ENCODE measurements at places on chromosomes 3 and 15.

DNA sequence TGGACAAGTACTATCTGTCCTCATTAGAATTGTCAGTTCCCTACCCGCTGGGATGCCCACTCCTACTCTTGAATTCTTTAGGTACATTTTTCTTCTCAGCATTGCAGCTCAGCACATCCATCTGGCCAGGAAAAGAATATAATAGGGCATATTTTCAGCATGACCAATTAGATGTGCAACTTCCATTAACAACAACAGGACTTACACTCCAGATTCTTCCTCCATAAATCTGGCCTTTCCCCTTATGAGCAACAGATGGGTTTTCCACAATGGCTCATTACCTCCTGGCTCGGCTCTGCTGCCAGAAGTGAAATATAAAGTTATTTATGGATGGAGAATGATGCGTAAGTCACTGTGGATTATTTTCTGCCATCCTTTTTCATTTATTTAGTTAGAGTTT is 443.8 kb upstream of the TGFBR2 start:
- H3K36me3 ChIP-seq: no peaks in the 10 kb centered on the region
- no peak overlapping the region for H3K4me3 ChIP-seq
- H3K27ac ChIP-seq: no peak overlapping the region

DNA sequence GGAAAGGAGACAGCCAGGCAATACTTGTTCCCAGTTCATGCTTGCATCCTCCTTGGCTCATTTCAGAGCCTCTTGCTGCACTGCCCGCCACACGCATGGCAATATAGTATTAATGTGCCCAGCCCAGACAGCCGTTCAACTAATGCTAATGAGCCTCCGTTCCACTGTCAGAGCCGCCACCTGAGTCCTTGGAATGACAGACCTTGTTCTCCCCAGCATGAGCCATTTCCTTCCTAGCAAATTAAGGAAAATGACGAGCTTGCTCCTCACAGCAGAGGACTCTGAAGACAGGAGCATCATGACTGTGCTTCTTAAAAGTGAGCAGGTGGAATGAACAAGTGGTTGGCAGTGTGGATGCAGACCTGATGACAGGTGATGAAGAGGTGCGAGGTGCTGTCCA is 10.8 kb upstream of the LRRC15 start:
- H3K27me3 ChIP-seq: peaks cover 23% of the 10 kb centered on the region
- DNase-seq: peak; percentile 45

- DNase-seq: no peak
- H3K27me3 ChIP-seq: no peaks in the 10 kb centered on the region
- H3K36me3 ChIP-seq: no peaks in the 10 kb centered on the region
- H3K27ac ChIP-seq: no peak overlapping the region
Measured at GRCh38 chr3:188749010-188749617, 422.7 kb upstream of the TPRG1 start.

- no peaks in the 10 kb centered on the region for H3K27me3 ChIP-seq
- no peak overlapping the region for H3K27ac ChIP-seq
- no peaks in the 10 kb centered on the region for H3K4me1 ChIP-seq
- no peak overlapping the region for H3K4me3 ChIP-seq
Measured at GRCh38 chr15:69346112-69346511, 47.4 kb downstream of the PAQR5 start.

DNA sequence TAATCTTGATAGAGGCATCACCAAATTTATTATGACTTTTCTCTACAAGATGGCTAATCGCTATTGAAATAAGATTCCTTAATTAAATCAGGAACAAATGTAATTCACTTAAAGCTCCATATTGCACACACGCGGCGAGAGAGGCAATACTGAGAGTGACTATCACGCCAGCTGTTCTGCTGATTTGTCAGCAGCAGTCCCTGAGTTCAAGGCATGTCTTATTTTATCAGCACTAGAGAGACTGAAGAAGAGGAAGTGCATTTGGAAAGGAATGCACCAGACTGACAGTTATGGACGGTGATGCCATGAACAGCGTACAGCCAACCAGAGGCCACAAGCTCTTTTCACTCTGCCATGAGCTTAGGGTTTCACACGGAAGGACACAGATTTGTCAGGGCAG is 83.6 kb upstream of the SLCO3A1 start:
- no peaks in the 10 kb centered on the region for H3K36me3 ChIP-seq
- H3K4me3 ChIP-seq: no peak overlapping the region
- DNase-seq: no peak
- no peaks in the 10 kb centered on the region for H3K27me3 ChIP-seq

GRCh38 chr3:171266034-171266739 is 194.0 kb downstream of the TNIK start:
- H3K36me3 ChIP-seq: no peaks in the 10 kb centered on the region
- no peak overlapping the region for H3K4me3 ChIP-seq
- H3K4me1 ChIP-seq: peaks cover 22% of the 10 kb centered on the region
- DNase-seq: no peak
- H3K27ac ChIP-seq: no peak overlapping the region
- no peaks in the 10 kb centered on the region for H3K27me3 ChIP-seq

GRCh38 chr3:50583897-50584296 is 14.6 kb downstream of the HEMK1 start:
- H3K27ac ChIP-seq: peak overlapping the region; percentile 68
- no peak overlapping the region for H3K4me3 ChIP-seq
- peaks cover 21% of the 10 kb centered on the region for H3K36me3 ChIP-seq
- peak; percentile 91 for DNase-seq
- H3K27me3 ChIP-seq: no peaks in the 10 kb centered on the region
- H3K4me1 ChIP-seq: peaks cover 23% of the 10 kb centered on the region

- no peaks in the 10 kb centered on the region for H3K4me1 ChIP-seq
- no peaks in the 10 kb centered on the region for H3K36me3 ChIP-seq
- no peak overlapping the region for H3K27ac ChIP-seq
Measured at GRCh38 chr3:65202395-65202794, 514.6 kb upstream of the ADAMTS9 start.

GRCh38 chr15:99435113-99435695 is 130.6 kb upstream of the MEF2A start:
- peaks cover 69% of the 10 kb centered on the region for H3K4me1 ChIP-seq
- H3K4me3 ChIP-seq: peak overlapping the region; percentile 26
- H3K27ac ChIP-seq: peak overlapping the region; percentile 63
- H3K27me3 ChIP-seq: no peaks in the 10 kb centered on the region
- peak; percentile 80 for DNase-seq
- no peaks in the 10 kb centered on the region for H3K36me3 ChIP-seq

- peaks cover 11% of the 10 kb centered on the region for H3K36me3 ChIP-seq
- H3K4me3 ChIP-seq: no peak overlapping the region
- no peaks in the 10 kb centered on the region for H3K27me3 ChIP-seq
- H3K27ac ChIP-seq: no peak overlapping the region
- no peaks in the 10 kb centered on the region for H3K4me1 ChIP-seq
- DNase-seq: no peak
Measured at GRCh38 chr15:70906842-70907241, 14.2 kb downstream of the LRRC49 start.

DNA sequence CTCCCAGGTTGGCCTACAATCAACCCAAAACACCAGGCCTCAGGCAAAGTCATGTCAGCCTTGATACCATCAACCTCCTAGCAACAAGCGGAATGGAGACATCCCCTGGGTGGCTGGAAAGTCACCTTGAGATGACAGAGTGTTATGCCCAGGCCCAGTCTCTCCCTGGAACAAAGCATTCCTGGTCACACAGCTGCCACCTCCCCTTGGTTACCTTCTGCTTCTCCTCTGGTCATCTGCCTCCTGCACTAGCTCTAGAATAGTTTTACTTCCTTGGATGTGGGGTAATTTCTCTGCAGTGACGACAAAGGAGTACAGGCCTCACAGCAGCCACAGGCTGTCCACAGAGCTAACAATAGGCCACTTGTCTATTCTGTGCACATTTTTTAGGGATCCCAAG is 114.9 kb downstream of the RFTN1 start:
- H3K27me3 ChIP-seq: no peaks in the 10 kb centered on the region
- peak overlapping the region; percentile 29 for H3K27ac ChIP-seq
- H3K4me3 ChIP-seq: no peak overlapping the region
- H3K4me1 ChIP-seq: peaks cover 11% of the 10 kb centered on the region

- no peaks in the 10 kb centered on the region for H3K27me3 ChIP-seq
- H3K4me3 ChIP-seq: no peak overlapping the region
- H3K4me1 ChIP-seq: peaks cover 47% of the 10 kb centered on the region
- peak overlapping the region; percentile 52 for H3K27ac ChIP-seq
Measured at GRCh38 chr3:4831580-4831950, 147.7 kb upstream of the BHLHE40 start.

DNA sequence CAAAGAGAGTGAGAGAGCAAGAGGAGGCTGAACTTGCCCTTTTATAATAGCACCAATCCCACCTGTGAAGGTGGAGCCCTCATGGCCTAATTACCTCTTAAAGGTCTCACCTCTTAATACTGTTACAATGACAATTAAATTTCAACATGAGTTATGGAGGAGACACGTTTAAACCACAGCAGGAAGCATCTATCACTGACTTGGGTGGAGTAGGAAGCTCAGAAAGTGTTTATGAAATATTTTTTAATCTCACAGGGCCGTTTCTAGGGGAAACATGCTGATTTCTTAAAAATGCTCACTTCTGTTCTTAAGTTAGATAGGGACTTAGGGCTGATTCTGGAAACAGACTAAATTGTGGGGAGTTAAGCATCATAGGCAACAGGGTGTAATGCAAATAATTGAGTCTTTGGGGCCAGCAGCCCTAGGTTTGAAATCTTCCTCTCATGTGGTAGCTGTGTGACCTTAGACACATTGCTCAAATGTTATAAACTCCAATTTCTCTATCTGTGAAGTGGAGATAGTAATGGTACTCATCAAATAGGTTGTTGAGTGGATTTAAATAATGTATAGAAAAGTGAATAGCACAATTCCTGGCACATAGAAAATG is 133.3 kb upstream of the KLHL25 start:
- no peak overlapping the region for H3K27ac ChIP-seq
- H3K36me3 ChIP-seq: no peaks in the 10 kb centered on the region
- no peak overlapping the region for H3K4me3 ChIP-seq
- no peaks in the 10 kb centered on the region for H3K4me1 ChIP-seq

DNA sequence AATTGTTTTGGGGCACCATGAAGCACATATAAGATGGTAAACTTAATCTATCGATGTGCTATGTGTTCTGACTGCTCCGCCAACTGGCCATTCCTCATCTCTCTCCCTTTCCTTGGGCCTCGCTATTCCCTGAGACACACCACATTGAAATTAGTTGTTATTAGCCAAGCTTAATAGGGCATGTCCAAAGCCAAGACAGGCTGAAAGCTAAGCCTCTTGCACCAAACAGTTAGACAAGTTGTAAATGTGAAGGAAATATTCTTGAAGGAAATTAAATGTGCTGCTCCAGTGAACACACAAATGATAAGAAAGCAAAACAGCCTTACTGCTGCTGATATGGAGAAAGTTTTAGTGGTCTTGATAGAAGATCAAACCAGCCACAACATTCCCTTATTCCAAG is 39.3 kb downstream of the C2CD4A start:
- H3K27ac ChIP-seq: no peak overlapping the region
- no peaks in the 10 kb centered on the region for H3K27me3 ChIP-seq
- H3K4me3 ChIP-seq: no peak overlapping the region
- H3K4me1 ChIP-seq: peaks cover 22% of the 10 kb centered on the region

- H3K27ac ChIP-seq: no peak overlapping the region
- DNase-seq: no peak
- H3K27me3 ChIP-seq: no peaks in the 10 kb centered on the region
- H3K4me3 ChIP-seq: no peak overlapping the region
Measured at GRCh38 chr15:80669663-80670273, 25.3 kb upstream of the ABHD17C start.

DNA sequence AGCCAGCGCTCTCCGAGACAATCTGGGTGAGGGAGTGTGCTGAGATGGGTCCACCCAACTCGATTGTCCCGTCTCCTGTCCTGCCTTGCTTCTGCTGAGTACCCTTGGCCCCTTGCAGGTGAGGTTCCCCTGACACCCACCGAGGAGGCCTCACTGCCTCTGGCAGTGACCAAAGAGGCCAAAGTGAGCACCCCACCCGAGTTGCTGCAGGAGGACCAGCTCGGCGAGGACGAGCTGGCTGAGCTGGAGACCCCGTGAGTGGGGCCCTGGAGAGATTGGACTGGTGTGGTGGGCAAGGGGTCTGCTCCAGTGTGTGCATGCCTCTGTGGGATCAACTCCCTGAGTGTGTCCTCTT is 23.6 kb downstream of the NBEAL2 start:
- H3K4me1 ChIP-seq: no peaks in the 10 kb centered on the region
- H3K27ac ChIP-seq: no peak overlapping the region
- peaks cover 99% of the 10 kb centered on the region for H3K36me3 ChIP-seq

GRCh38 chr3:194640829-194641228 is 7.6 kb upstream of the TMEM44 start:
- no peak overlapping the region for H3K27ac ChIP-seq
- H3K27me3 ChIP-seq: no peaks in the 10 kb centered on the region
- DNase-seq: no peak
- H3K4me3 ChIP-seq: no peak overlapping the region

DNA sequence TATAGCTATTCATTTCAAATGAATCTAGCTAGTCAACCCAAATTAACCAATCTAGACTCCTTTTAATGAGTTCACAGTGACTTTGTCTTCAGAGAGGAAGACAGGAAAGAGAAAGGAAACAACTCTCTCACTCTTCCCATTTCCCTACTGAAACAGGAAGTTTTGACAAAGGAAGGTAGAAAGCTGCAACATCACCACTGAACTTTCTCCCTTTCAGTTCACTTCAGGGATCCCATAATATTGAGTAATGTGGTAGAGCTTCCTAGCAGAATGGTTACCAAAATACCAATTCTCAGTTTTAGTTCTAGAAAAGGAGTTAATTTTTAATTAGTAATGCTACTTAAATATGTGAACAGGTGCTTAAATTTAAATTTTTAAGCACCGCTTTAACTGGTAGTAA is 7.5 kb downstream of the VPS13C start:
- H3K36me3 ChIP-seq: no peaks in the 10 kb centered on the region
- no peak for DNase-seq
- no peaks in the 10 kb centered on the region for H3K4me1 ChIP-seq
- H3K27ac ChIP-seq: no peak overlapping the region

DNA sequence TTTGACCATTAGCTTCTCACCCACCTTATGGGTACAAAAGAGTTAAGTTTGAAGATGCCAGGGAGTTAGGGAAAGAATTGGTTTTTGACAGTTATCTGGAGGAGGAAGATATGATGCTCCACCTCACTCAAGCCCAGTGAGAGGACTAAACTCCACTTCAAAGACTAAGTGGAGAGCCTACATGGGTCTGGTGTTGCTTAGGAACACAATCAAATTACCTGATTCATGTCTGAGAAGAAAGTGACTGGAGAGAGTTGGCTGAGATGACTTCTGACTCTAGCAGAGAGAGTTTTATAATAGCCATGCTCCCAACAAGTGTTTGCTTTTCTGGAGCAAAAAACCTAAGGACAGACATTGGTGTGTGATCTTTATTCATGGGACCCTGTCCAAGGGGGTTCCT is 43.3 kb downstream of the SUCNR1 start:
- no peak for DNase-seq
- H3K36me3 ChIP-seq: no peaks in the 10 kb centered on the region
- H3K27me3 ChIP-seq: no peaks in the 10 kb centered on the region
- peaks cover 21% of the 10 kb centered on the region for H3K4me1 ChIP-seq
- no peak overlapping the region for H3K27ac ChIP-seq
- no peak overlapping the region for H3K4me3 ChIP-seq

DNA sequence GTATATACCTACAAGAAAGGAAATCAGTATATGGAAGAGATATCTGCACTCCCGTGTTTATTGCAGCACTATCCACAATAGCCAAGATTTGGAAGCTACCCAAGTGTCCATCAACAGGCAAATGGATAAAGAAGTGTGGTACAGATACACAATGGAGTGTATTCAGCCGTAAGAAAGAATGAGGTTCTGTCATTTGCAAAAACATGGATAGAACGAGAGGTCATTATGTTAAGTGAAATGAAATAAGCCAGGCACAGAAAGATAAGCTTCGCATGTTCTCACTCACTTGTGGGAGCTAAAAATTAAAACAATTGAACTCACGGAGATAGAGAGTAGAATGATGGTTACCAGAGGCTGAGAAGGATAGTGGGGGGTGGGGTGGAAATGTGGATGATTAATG is 53.1 kb downstream of the FAM81A start:
- no peak for DNase-seq
- no peaks in the 10 kb centered on the region for H3K27me3 ChIP-seq
- H3K27ac ChIP-seq: no peak overlapping the region
- H3K36me3 ChIP-seq: no peaks in the 10 kb centered on the region

Measured in suprapubic skin (tissue), 4 donors.